ENCODE measurements at places on chromosomes 3 and 15. TPM values are rescaled to one million over a fixed set of nuclear protein-coding genes. Genes with fewer than 3 reads are reported as not detected.

SLC9C1 gene
- not detected for total RNA-seq

DGKG gene
- 0.71 TPM for total RNA-seq

ARL6IP5 gene
- 76.0 TPM for total RNA-seq

NPAP1 gene
- total RNA-seq = not detected

STXBP5L gene
- not detected for total RNA-seq

LTK gene
- total RNA-seq = 0.11 TPM

ITIH4 gene
- 6.5 TPM for total RNA-seq

ZKSCAN7 gene
- total RNA-seq = 2.0 TPM

SLC6A1 gene
- not detected for total RNA-seq

KBTBD13 gene
- total RNA-seq = not detected

ASB14 gene
- total RNA-seq = not detected

SH3GL3 gene
- not detected for total RNA-seq

SLC12A8 gene
- total RNA-seq = 0.26 TPM

HTR3E gene
- not detected for total RNA-seq

GPR149 gene
- not detected for total RNA-seq

FANCD2 gene
- total RNA-seq = 86.4 TPM

COL7A1 gene
- total RNA-seq = 0.65 TPM

ROBO2 gene
- not detected for total RNA-seq

HTR3C gene
- not detected for total RNA-seq

LIPH gene
- total RNA-seq = not detected

MAGEF1 gene
- 13.6 TPM for total RNA-seq

TM2D3 gene
- total RNA-seq = 34.3 TPM

MUSTN1 gene
- 2.8 TPM for total RNA-seq

PAQR9 gene
- total RNA-seq = not detected

PLS1 gene
- 5.1 TPM for total RNA-seq

PFN2 gene
- total RNA-seq = 4.3 TPM

SCAMP5 gene
- total RNA-seq = 4.5 TPM

GPR171 gene
- total RNA-seq = 84.9 TPM

RAB6B gene
- total RNA-seq = 0.23 TPM

KIAA1143 gene
- total RNA-seq = 74.1 TPM

AP3B2 gene
- 0.59 TPM for total RNA-seq

SKOR1 gene
- total RNA-seq = 0.18 TPM

CYP8B1 gene
- total RNA-seq = not detected

ARNT2 gene
- 0.19 TPM for total RNA-seq

CD47 gene
- 58.6 TPM for total RNA-seq

STARD9 gene
- 4.0 TPM for total RNA-seq

CTDSPL gene
- total RNA-seq = 5.3 TPM

PLA2G4F gene
- total RNA-seq = not detected

EPHA6 gene
- not detected for total RNA-seq

GABRG3 gene
- not detected for total RNA-seq

GOLGA6L7 gene
- total RNA-seq = not detected

DLL4 gene
- total RNA-seq = 0.30 TPM

PPP2R3A gene
- total RNA-seq = 0.18 TPM

MYLK gene
- total RNA-seq = 0.07 TPM

GOLGA6B gene
- not detected for total RNA-seq

GOLGA8S gene
- total RNA-seq = not detected

GASK1A gene
- total RNA-seq = not detected
